ENCODE measurements at places on chromosomes 4 and X.

- DNase-seq, result no peak
These were observed 248.9 kb downstream of the BCOR start for GRCh38 chrX:39848900-39849299.

DNA sequence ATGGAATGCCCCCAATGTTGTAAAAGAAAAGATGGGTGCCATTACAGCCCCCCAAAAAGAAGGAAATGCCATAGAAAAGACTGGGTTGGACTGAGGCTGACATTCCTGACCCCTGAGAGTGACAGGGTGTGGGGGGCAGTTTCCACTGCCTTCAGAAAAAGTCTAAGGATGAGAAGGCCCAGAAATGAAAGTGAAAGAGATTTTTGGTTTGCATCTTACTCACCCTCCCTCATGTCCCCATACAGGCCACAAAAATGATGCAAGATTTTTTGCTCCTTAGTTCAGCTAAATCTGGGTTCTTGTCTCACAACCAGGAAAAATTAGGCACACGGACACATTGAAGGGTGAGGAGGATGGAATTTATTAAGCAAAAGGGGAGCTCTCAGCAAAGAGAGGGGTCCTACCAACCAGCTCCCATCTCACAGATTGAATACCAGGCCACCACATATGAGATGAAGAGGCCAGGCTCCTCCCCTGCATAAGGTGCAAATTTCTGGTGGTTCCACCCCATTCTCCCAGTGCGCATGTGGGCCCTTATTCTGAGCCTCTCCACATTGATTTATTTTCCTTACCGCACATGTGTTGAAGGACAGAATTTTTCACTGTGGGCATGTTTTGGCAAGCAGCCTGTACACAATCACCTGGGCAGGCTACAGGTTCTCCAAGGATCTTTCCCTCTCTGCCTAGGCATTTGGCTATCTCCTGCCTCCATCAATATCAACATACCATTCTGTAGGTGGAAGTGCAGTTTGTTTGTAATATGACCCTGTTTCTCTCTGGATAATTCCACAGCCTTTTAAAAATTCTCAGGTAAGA, 18.8 kb downstream of the PPP4R3C start:
- DNase-seq, result no peak

DNA sequence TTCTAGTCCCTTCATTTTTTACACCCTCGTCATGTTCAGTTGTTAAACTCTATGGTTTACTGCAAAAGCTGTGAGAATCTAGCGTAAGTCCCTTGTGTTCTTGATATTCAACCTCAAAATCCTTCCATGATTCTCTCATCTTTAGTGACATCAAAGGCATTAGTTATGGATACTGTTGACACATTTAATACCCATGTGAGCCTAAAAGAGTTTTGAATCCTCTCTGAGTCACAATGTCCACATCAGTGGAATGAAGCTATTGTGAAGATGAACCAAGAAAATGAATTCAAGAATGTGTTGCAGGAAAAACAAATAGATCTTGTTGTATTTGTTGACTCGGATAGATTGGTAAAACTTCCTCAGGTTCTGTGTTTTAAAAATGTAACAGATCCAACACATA, 394.7 kb upstream of the ATOH1 start:
- no peak for DNase-seq

DNA sequence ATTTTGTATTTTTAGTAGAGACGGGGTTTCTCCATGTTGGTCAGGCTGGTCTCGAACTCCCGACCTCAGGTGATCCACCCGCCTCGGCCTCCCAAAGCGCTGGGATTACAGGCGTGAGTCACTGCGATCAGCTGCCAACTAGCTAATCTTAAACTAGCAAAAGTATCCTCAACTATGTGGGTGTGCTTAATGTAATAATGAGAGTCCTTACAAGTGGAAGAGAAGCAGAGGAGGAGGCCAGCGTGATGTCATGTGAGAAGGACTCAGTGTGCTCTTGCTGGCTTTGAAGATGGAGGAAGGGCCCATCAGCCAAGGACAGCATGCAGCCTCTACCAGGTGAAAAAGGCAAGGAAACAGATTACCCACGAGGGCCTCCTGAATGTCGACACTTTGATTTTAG, 19.6 kb downstream of the SCD5 start:
- no peak for DNase-seq

- DNase-seq, result no peak
These were observed 47.7 kb downstream of the RPS6KA3 start for GRCh38 chrX:20218836-20219505.

GRCh38 chr4:168118116-168118655, 25.8 kb downstream of the ANXA10 start:
- no peak for DNase-seq

- DNase-seq, result no peak
These were observed 12.9 kb upstream of the INPP4B start for GRCh38 chr4:142858965-142859364.

DNA sequence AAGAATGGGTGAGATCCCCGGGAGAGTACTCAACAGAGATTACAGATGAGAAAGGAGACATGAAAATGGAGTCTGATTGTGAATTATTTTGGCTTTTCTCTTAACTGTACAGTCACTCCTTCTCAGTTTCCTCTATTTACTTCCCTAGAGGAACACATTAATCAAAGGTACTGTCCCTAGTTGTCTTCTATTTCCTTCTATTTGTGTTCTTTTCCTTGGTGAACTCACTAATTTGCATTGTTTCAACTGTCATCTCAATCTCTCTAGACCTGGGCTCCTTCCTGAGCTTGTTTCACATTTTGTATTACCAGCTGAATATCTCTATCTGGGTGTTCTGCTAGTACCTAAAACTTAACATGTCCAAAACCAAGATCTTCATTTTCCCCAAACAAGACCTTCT, 59.8 kb downstream of the ABCB7 start:
- no peak for DNase-seq

DNA sequence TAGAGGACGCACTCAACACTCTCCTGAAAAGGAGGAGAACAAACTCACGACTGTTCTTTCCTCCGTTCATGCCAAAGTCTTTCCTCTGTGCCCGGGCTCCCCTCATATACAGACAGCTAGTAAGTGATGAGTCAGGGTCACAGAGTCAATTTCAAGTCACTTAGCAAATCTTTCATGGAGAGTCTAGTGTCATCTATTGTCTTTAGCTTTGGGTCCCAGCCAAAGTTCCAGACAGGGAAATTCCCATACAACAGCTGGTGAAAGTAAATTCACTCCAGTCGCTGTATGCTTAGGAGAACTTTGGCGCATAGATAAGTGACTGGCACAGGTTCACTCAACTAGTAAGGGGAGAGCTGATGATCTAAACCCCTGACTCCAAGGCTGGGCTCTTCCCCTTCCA, 226.5 kb downstream of the MID1 start:
- DNase-seq, result no peak

- no peak for DNase-seq
These were observed 140.7 kb downstream of the TMEM164 start for GRCh38 chrX:110143454-110144210.
